Stimulated activated CD8-positive, alpha-beta memory T cell treated with anti-CD3 and anti-CD28 coated beads, Interleukin-4, amount 100 ng/mL, for 1 hour (primary cell): ENCODE measurements at places on chromosomes 12 and 14.

DNA sequence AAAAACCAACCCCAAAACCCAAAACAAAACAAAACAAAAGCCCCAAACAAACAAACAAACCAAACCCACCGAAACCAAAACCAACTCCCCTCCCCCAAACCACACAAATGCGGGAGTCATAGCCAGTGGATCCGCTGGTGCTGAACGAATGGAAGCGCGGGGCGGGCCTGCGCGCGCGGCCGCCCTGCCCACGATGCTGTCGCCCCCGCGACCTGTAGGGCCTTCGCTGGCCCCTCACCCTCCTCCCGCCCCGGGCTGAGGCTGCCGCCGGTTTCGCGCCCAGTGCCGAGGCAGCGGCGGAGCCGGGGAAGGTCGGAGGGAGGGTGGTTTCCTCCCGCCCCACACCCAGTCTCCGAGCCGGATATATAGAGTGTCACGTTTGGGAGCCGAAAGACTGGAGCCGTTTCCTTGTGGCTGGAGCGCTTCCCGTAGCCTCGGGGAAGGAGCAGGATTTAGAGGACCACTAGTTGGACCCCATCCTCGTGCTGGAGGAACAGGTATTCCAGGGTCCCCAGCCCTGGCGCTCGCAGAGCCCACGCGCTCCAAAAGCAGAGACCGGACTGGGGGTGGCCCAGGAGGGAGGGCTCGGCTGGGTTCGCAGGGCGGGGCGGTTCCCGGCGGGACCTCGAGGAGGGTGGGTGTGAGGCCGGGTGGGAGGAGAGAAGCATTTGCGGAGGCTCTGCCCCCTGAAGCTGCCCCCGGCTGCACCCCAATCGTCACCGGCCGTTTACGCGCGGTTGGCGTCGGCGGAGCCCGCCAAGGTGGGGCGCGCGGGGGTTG lies at the start of gene FAR2:
FAR2 (plus strand) TSS at position 368 of the 780 bp plus-strand sequence. CDS start 121,172 bp downstream, outside the sequence.
- DNase-seq: no peak

- no peak for DNase-seq
Observed at GRCh38 chr12:131370321-131370720, 340.6 kb upstream of the SFSWAP start.

DNA sequence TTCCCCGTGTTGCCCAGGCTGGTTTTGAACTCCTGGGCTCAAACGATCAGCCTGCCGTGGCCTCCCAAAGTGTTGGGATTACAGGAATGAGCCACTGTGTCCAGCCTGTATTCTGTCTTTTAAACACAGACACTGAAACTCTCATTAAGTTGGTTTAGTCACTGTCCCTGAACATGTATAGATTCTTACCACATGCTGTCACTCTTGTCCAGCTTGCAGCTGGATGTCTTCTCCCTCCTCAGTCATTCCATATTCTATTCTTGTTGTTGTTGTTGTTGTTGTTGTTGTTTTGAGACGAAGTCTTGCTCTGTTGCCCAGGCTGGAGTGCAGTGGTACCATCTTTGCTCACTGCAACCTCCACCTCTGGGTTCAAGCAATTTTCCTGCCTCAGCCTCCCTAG lies 12.3 kb upstream of the ATP5MC2 start:
- DNase-seq: no peak

DNA sequence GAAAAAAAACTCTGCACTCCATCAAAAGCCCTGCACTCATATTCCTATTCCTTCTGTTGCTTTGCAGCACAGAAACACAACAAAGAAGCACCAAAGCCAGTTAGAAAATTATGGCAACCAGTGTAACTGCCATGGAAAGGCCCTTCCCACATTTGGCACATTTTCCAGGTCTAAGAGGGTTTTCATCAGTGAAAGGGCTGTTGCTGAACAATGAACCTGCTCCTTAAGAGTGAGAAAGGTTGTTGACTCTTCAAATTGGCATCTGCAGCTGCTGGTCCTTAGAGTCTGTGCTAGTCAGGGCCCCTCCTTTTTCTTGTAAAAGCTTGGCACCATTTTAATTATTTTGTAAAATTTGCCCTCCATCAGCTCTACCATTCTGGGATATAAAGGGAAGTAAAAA lies 378.7 kb upstream of the KITLG start:
- no peak for DNase-seq

DNA sequence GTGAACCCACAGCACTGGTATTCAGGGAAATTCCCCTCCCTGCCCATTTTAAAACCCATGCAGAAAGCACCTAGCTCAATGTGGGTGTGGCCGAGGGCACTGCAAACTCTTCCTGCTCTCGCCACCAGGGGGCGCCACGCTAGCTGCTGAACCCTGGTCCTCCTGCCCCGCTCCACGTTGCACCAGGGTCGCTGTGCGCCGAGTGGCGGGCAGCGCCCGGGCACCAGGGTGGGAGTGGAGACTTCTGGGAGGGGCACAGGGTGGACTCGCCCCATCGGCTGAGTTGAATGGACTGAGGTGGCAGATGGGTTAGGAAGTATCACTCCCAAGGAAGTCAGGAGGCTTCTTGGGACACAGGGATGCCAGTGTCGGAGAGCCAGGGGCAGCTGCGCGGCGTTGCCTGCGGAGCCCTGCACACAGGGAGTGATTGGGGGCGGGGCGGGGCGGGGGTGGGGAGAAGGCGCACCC lies 48.1 kb upstream of the BCL11B start:
- DNase-seq: peak; percentile 40

DNA sequence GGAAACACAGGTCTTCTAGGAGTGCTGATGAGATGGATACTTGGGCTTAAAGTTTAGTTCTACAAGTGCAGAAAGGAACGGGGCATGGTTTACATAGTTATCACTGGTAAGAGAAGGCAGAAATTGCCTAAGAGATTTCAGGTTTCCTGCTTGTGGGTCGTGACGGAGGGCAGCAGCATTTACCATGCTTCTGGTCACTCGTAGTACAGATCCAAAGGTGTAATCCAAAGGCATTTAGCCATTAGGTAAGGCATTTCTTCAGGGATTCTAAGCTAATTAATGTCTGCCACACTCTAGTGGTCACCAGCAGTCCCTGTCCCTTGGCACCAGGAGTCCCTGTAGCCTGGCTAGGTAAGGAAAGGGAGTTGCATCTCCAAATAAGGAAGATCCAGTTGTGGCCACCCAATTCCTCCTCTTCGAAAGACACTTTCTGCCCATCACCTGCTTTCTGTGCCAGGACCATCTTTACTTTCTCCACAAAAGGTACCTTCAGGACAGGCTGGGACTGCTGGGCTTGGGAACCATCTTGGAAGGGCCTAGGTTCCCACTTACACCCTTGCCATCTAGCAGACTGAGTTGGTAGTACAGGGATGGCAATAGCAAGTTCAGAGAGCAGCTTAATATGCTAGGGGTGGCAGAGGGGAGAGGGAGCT lies 1.5 kb downstream of the GSTZ1 start:
- DNase-seq: no peak

DNA sequence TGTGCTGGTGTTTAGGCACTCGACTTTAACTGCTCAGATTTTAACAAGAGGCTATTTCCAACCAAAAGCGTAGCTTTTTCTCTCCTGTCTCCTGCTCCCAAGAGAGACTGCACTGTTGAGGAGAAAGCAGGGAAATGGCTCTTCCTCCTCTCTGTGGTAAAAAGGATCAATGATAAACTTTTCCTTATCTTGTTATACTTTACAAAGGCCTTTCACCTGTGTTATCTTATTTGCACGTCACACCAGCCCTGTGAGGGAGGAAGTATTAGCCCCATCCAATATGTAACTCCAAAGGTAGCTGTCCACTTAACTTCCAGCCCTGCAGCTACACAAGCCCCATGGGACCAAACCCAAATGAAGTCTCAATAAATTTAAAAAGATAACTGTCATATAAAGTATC lies 32.9 kb upstream of the ZFP36L1 start:
- no peak for DNase-seq

- DNase-seq: no peak
Observed at GRCh38 chr12:122064780-122065588, 13.6 kb upstream of the MLXIP start.

DNA sequence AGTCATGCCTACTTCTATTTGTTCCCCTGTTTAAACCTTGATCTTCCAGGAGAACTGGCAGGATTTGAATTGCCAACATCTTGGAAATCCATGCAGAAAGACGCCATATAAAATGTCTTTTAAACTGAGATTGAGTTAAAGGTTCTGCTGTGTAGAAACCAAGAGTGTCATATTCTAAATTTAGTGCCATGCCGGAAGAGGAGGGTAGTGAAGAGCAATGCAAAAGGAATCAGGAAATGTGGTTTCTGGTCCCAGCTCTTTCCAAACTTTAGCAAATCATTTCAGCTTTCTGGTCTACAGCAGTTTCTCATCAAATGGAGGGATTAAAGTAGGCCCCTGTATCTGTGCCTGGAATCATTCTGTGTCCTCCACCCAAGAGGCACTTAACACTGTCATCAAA lies 85.7 kb downstream of the BTG1 start:
- DNase-seq: no peak

- no peak for DNase-seq
Observed at GRCh38 chr14:64965356-64966000, 6.7 kb downstream of the RAB15 start.

DNA sequence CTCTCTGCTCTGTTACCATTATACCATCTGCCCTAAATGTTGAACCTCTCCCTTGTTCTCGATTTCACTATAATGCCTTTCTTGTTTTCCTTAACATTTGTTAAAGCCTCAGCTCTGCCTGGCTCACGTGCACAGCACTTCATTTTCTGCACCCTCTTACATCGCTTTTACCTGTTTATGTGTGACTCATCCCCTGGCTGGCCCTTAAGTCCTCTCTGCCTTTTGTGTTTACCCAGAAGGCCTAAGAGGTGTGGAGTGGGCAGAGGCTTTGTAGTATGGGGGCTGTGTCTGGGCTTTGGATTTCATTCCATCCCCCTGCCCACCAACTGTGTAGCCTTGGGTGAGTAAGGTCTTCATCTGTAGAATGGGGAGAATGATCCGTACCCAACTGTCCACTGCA lies 36.5 kb downstream of the UBE3B start:
- no peak for DNase-seq

- DNase-seq: no peak
Observed at GRCh38 chr12:103798586-103798985, 42.4 kb downstream of the NT5DC3 start.

DNA sequence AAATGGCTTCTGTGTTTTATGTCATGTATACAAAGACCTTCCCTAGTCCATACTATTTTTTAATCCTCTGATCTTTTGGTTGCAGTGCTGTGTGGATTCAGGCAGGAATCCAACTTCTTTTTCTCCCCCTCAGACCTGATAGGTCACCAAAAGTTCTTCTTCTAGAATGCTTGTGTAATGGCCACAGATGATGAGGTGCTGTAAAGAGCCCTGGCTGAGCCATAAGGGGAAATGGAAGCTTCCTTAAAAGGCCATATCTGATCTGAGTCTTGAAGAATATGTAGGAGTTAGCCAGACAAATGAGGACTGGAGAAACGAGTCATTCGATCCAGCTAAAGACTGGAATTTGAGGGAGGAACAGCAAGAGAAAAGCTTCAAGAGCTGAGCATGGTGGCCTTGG lies 353.9 kb downstream of the PCNX1 start:
- no peak for DNase-seq

- no peak for DNase-seq
Observed at GRCh38 chr14:72644758-72645489, 249.0 kb downstream of the DPF3 start.

GRCh38 chr14:55427439-55427838 lies 13.0 kb downstream of the TBPL2 start:
- DNase-seq: no peak

GRCh38 chr12:14828892-14829291 lies 14.4 kb downstream of the ART4 start:
- DNase-seq: no peak

GRCh38 chr12:122872815-122873361 lies 23.0 kb downstream of the VPS37B start:
- no peak for DNase-seq

GRCh38 chr12:116187151-116187511 lies 90.4 kb downstream of the MED13L start:
- DNase-seq: no peak

DNA sequence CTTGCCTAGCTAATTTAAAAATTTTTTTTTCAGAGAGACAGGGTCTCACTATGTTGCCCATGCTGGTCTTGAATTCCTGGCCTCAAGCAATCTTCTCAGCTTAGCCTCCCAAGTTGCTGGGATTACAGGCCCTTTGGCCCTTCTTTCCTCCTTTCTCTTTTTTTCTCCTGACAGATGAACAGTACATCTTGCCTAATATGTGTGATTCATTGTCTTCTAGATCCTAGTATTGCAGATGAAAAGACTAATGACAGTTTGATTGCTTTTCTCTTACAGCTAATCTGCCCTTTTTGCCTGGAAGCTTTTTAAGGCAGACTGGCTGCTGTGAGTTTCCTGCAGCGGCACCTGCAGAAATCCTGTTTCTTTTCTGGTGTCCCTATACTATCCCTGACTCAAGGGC lies 12.0 kb downstream of the DEPDC4 start:
- DNase-seq: no peak

DNA sequence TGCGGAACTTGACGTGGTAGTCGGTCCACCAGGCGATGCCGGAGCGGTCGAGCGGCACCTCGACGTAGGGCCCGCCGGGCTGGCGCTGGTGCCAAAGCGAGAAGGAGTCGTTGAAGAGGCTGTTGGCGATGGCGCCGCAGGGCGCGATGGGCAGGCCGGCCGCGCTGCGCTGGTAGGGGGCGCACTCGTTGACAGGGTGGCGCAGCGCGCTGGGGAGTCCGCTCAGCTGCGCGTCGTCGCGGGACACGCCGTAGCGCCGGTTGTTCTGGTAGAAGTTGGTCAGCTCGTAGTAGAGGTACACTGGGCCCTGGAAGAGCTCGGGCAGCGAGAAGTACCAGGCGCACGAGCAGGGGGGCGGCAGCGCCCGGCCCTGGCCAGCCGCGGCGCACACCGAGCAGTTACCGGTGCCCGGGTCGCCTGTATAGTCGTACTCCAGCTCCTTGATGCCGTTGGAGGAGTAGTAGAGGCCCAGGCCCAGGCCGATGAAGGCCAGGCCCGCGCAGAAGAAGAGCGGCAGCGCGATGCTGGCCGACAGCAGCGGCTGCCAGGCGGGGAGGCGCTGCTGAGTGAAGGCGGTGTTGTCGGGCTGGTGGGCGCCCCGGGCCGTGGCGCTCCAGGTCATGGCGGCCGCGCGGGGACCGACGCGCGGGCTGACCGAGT lies 482 bp downstream of the TMEM30B start:
- DNase-seq: peak; percentile 56

GRCh38 chr12:57215668-57216013 lies 953 bp upstream of the NXPH4 start:
- no peak for DNase-seq

DNA sequence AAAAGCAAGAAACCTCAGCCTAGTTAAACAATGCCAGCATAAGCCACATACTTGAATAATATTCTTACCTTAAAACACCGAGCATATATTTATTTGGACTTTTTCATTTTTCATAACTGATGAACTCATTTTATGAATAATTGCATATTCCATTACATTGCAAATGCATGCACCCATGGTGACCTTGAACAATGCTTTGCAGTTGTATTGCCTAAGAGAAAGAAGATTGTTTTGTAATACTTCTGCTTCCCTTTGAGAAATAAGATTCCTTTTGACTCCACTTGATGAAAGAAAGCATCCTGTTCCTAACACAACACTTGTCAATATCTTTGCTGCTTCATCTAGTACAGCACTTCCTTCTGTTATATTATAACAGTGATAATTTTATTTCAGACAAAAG lies 1182.2 kb downstream of the FLRT2 start:
- no peak for DNase-seq
